NCI-H1105 treated with DMSO at 0.1 percent for 48 hours (cell line): ENCODE measurements at places on chromosomes 13 and 19.

DNA sequence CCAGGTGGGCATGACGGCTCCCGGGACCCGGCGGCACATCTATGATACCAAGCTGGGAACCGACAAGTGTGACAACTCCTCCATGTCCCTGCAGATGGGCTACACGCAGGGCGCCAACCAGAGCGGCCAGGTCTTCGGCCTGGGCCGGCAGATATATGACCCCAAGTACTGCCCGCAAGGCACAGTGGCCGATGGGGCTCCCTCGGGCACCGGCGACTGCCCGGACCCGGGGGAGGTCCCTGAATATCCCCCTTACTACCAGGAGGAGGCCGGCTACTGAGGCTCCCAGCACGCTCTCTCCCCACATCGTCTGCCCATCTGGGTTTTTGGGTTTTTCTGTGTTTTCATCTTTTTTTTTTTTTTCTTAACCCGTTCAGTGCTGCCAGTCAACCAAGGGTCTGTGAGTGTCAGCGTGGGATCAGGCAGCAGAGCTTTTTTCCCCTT, 2.3 kb upstream of the ABCA7 start:
- DNase-seq = no peak

GRCh38 chr19:5080030-5080654, 111.2 kb downstream of the KDM4B start:
- DNase-seq = peak; percentile 96

GRCh38 chr19:7831452-7831851, 1.4 kb downstream of the EVI5L start:
- DNase-seq = no peak

DNA sequence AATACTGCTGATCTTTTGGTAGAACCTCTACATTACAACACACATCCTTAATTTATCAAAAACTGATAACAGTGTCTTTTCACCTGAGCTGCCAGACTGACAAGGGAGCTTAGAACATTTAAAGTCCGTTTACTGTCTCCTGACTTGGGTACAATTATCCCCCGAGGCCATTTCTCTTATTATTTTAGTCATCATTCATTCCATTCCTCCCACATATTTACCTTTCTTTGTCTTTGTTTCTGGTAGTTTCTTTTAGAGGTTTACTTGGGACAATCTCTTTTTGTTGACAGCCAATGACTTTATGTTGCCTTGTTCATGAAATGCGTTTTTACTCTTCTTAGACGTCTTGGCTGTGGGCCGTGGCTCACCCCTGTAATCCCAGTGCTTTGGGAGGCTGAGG, 186.9 kb downstream of the PCCA start:
- DNase-seq = no peak

GRCh38 chr19:42468273-42468796, 25.6 kb upstream of the CXCL17 start:
- DNase-seq = no peak

DNA sequence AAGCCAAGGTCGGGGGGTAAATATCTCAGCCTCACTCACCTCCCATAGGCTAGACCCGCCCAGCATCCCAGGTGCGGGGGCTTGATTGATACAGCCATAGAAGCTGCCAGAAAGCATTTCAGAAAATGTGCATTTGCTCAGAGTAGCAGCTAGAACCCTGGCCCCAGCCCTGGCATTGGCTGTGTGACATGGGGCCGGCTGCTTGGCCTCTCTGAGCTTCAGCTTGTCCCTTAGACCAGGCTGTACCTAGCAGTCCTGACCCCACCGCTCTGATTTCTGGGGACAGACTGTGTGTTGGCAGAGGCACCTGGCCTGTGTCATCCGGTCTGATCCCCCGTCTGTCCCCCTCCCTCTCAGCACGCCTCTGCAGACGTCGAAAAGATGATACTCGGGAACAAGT, 15.4 kb downstream of the RAB8A start:
- DNase-seq = no peak

- DNase-seq = no peak
Measured at GRCh38 chr13:78460176-78460575, 143.2 kb downstream of the POU4F1 start.

- DNase-seq = no peak
Measured at GRCh38 chr13:98822225-98822606, 69.7 kb upstream of the SLC15A1 start.

DNA sequence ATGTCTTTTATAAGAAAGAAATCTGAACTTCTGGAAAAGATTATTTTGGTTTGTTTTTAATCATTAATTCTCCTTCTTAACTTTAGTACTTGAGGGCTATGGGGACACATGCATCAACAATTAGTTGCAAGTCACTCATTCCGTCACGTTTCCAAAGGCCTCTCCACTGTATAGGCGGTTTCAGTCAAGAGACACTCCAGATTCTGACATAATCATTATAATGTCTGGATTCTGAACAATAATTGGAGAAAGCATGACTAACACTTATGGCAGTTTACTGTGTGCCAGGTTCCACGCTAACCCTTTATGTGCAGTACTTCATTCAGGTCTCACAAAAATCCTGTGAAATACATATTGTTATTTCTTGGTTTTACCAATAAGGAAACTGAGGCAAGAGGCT, 71.9 kb downstream of the TNFRSF19 start:
- DNase-seq = no peak

DNA sequence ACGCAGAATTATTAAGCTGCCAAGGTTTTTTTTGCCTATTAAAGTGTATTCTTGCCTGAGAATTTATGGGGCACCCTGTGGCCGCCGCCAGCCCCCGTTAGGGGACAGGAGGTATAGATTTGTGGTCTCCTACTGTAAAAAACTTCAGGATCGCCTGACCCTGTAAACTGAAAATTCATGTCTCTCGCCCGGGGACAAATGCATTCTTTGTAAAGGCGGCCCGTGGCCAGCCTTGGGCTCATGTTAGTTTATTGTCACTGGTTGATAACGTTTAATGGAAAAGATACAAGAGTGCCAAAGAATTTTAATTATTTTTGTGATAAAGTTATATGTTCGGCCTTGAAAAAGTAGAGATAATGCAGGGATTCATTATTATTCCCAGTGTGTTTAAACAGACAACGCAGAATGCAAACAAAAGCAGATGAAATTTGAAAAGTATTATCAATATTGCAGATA, 141.7 kb downstream of the URI1 start:
- DNase-seq = no peak

- DNase-seq = no peak
Measured at GRCh38 chr13:75405976-75406703, 75.8 kb downstream of the TBC1D4 start.

DNA sequence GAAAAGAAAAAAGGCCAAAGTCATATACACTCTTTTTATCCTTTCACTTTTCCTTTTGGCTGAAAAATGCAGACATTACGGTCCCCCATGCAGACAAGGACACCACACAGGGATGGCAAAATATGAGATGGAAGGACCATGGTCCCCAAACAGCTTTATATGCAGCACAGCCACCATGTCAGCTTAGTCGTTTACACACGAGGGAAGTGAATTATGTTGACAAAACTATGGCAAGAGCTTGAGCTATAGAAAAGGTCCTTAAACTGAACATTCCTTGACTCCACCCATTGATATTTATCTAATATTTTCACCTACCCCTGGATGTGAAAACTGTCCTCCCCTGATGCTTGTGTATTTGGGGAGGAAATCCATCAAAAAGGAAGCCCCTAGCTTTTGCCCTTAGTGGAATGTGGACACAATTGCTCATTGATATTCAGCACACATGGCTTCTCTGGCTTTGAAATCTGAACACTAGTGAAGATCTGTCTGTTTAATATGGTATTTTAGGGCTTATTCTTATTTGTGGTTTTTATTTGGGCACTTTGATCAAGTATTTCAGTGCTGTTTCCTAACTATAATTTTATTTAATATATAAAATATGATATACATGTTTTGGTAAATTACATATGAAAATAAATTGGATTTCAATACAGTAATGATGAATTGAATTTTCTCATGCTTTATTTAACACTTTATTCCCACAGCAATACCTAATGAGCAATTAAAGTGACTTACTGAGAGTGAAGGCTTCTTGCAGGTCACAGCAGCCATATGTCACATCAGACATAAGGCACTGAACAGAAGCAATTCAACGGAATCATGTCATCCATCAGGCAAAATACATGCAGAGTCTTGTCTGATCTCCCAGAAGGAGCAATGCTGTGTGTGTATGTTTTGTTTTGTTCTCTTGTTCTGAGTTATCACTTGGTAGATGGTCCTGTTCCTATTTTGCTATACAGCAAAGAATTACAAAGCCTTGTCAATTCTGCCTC, 6.8 kb upstream of the GTF2F2 start:
- DNase-seq = no peak

GRCh38 chr13:33544308-33544707, 258.8 kb upstream of the STARD13 start:
- no peak for DNase-seq

DNA sequence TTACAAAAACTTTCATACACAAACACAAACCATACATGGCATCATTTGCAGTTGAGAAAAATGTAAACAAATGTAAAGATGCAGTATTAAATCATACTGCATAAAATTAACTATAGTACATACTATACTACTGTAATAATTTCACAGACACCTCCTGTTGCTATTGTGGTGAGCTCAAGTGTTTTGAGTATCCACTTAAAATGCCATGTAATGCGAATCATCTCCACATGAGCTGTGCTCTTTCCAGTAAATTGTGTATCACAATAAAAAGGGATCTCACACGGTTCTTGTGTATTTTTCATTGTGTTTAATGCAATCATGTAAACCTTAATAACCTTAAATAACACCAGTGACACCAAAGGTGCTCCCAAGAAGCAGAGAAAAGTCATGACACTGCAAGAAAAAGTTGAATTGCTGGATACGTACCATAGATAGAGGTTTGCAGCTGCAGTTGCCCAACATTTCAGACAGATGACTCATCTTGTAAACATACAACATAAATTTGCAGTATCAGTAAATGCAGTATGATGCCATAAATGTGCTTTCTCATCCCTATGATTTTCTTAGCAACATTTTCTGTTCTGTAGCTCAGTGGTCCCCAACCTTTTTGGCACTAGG, 166.6 kb downstream of the RAP2A start:
- DNase-seq = peak; percentile 4
